ENCODE measurements at places on chromosomes 13 and 19.

DNA sequence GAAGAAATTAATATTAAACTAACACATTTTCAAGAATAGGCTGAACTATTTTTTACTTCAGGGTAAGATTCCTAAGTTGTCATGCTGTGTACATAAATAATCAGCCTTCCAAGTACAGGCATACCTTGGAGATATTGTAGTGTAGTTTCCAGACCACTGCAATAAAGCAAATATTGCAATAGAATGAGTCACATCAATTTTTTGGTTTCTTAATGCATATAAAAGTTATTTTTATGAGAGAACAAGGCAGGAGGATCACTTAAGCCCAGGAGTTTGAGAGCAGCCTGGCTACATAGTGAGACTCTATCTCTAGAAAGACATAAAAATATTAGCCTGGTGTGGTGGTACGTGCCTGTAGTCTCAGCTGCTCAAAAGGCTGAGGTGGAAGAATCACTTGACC, 511.5 kb downstream of the UQCRFS1 start:
- no peaks in the 10 kb centered on the region for H3K4me1 ChIP-seq
- DNase-seq: no peak
- no peaks in the 10 kb centered on the region for H3K36me3 ChIP-seq
- no peak overlapping the region for H3K27ac ChIP-seq
- no peaks in the 10 kb centered on the region for H3K27me3 ChIP-seq

DNA sequence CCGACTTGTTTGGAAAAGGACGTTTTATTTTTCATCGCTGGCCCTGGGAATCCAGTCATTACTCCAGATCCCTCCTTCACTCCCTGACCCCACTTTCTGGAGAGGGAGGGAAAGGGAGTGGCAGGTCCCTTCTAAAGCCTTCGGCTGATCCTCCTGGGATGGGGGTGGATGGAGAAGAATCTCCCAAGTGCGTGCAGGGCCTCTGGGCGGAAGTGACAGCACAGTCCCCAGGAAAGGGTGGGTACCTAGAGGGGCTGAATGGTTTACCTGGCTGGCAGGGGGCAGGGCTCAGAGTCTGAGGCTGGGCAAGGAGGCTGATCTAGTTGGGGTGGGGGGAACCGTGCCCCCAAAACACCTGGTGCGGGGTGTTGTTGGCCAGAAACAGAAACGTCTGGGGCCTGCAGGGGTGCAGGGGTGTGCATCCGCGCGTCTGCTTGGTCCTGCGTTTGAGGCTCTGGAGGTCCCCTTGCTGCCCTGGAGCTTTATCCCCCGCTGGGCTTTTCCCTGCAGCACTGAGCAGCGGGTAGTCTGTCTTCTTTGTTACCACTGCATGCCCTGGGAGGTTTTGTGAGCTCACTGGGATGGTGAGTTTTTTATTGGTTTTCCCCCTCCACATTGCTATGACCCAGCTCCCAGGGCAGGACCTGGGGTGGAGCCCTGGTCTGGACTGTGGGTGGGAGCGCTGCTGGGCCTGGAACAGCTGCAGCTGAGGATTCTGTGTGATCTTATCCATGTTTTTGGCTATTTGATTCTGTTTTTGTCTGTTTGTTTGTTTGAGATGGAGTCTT, 3.0 kb upstream of the ZNF628 start:
- H3K36me3 ChIP-seq: no peaks in the 10 kb centered on the region
- no peaks in the 10 kb centered on the region for H3K27me3 ChIP-seq
- peaks cover 45% of the 10 kb centered on the region for H3K4me1 ChIP-seq
- H3K27ac ChIP-seq: peak overlapping the region; percentile 72
- no peak overlapping the region for H3K4me3 ChIP-seq

- DNase-seq: no peak
- H3K27me3 ChIP-seq: no peaks in the 10 kb centered on the region
- no peak overlapping the region for H3K4me3 ChIP-seq
- H3K36me3 ChIP-seq: no peaks in the 10 kb centered on the region
- no peak overlapping the region for H3K27ac ChIP-seq
Observed at GRCh38 chr13:101492251-101492910, 39.9 kb downstream of the ITGBL1 start.

- no peaks in the 10 kb centered on the region for H3K36me3 ChIP-seq
Observed at GRCh38 chr19:13069415-13070359, 33.0 kb downstream of the LYL1 start.

DNA sequence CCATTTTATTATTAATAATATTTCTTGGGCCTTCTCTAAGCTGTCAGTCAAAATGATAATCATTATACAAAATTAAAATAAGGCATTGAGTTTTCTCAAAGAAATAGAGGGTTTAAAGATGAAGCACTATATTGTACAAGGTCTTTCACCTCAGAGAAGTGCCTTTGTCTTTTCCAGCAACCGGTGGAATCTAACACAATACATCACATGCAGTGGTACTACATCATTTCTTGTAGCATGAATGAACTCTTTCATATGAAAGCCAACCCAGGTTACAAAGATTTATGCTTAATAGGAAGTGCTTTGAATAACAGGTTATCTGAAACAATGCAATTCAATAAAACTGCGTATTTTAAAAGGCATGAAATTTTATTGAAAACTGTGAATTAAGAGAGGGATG, 1620.8 kb downstream of the PCDH9 start:
- no peaks in the 10 kb centered on the region for H3K4me1 ChIP-seq
- H3K36me3 ChIP-seq: no peaks in the 10 kb centered on the region
- DNase-seq: no peak
- no peak overlapping the region for H3K27ac ChIP-seq
- no peak overlapping the region for H3K4me3 ChIP-seq
- H3K27me3 ChIP-seq: no peaks in the 10 kb centered on the region

DNA sequence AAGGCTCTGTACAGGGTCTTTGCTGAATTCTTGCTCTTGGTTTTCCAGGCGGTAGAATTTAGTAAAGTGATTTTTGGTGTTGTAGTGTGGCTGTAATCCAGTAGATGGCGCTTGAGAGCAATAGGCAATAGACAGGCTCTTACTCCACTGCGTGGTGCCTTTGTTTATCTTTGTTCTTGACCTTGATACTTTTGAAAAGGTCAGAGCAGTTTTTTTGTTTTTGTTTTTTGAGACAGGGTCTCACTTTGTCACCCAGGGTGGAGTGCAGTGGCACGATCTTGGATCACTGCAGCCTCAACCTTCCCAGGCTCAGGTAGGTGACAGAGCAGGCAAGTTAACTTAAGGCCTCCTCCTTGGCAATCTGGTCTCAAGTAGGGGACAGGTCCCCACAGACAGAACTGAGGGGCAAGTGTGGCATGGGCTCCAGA, 12.2 kb upstream of the LILRA5 start:
- DNase-seq: peak; percentile 53
- no peaks in the 10 kb centered on the region for H3K36me3 ChIP-seq

DNA sequence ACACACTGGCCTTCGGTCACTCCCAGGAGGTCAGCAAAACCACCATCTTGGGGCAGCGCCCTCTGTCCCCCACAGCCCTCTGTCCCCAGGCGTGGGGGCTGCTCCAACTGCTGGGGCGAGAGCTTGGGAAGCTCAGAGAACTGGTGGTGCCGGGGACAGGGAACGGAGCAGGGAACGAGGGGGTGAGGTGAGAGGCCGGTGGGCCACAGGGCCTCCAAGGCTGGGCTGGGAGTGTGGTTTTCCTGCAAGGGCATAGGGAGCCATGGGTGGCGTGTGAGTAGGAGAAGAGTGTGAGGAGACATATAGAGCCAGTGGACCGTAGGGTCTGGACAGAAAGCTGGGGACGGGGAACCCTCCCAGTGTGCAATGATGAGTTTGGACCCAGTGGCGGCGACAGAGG, 34.1 kb downstream of the F2RL3 start:
- no peak for DNase-seq
- H3K27ac ChIP-seq: no peak overlapping the region
- no peaks in the 10 kb centered on the region for H3K4me1 ChIP-seq
- H3K36me3 ChIP-seq: no peaks in the 10 kb centered on the region

GRCh38 chr19:38894968-38895367, 4.5 kb downstream of the SIRT2 start:
- no peak for DNase-seq
- no peak overlapping the region for H3K27ac ChIP-seq
- H3K36me3 ChIP-seq: no peaks in the 10 kb centered on the region
- H3K27me3 ChIP-seq: no peaks in the 10 kb centered on the region
- peaks cover 10% of the 10 kb centered on the region for H3K4me1 ChIP-seq

- no peaks in the 10 kb centered on the region for H3K36me3 ChIP-seq
- H3K27ac ChIP-seq: no peak overlapping the region
- no peaks in the 10 kb centered on the region for H3K4me1 ChIP-seq
- H3K4me3 ChIP-seq: no peak overlapping the region
- no peak for DNase-seq
- no peaks in the 10 kb centered on the region for H3K27me3 ChIP-seq
Observed at GRCh38 chr13:97567510-97568243, 133.7 kb downstream of the RAP2A start.

DNA sequence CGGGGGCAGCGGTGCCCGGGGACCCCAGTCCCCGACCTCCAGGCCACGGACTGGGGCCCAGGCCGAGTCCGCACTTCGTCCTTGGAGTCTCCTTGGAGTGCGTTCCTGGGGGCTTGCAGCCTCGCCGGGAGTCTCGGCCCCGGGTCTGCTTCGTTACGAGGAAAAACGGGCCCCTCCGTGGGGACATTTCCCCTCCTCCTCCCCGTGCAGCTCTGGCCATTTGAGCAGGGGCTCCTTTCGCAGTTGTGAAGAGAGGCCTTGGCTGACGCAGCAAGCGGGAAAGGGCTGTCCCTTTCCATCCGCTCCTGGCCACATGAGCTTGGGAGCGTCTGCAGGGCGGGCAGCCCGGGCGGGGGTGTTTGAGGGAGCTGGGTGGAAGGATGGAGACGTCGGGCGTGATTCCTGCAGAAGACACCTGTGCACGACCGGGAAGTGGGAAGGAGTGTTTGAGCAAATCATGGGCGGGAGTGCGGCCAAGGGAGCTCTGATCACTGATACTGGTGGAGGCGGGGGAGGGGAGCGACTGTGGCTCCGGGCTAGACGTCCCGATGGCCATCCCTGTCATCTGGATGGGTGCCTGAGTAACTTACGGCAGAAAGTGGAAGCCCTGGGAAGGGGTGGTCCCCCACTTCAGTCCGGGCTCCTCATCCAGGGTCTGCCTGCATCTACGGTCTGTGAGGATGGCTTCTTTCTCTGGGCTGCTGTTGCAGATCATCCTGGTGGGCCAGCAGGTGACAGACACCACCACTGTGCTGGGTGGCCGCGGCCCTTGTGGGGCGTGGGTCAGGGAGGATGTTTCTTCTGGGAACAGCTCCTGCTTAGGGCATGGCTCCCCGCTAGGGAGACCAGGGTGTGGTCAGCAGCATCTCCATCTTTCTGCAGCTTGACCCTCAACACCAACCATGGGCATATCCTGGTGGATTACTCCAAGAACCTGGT, 736 bp downstream of the GPI start:
- H3K27ac ChIP-seq: peak overlapping the region; percentile 85
- peaks cover 19% of the 10 kb centered on the region for H3K36me3 ChIP-seq
- H3K27me3 ChIP-seq: no peaks in the 10 kb centered on the region
- peaks cover 12% of the 10 kb centered on the region for H3K4me1 ChIP-seq
- DNase-seq: no peak
- H3K4me3 ChIP-seq: peak overlapping the region; percentile 72

- peaks cover 20% of the 10 kb centered on the region for H3K4me1 ChIP-seq
- no peaks in the 10 kb centered on the region for H3K36me3 ChIP-seq
- no peak overlapping the region for H3K27ac ChIP-seq
- no peak for DNase-seq
Observed at GRCh38 chr19:54433697-54434096, 15.3 kb upstream of the LENG8 start.

DNA sequence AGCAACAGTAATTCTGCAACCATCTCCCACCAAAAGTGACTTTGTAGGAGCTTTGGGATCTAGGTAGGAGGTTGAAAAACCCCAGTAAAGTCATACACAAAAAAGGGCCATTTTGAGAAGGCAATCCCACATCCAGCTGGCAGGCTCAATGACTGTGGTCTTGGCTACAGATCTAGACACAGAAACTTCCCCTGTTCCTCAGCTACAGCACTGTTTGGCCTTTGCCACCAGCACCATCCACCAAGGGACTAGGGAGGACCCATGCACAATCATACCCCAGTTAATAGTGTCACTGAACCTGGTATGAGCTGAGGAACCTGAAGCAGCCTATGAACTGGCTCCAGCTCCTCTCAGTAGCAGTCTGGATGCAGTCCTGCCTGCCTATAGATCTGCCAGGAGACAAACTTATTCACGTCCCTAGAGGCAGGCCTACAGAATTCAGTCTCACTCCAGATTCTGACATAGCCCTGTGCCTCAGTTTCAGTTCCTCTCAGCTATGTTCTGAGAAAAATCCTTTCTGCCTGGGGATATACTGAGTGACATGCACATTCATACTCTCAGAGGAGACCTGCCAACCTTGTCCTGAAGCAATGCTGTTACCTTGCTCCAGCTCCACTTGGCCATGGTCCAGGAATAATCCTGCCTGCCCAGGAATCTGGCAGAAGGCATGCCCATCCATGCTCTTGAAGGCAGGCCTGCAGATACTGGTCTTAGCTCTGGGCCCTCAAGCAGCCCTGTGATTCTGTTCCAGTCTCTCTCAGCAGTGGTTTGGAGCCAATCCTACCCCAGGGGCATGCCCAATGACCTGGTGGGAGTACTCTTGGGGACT, 2048.3 kb upstream of the PCDH20 start:
- no peak overlapping the region for H3K27ac ChIP-seq
- no peak for DNase-seq
- no peaks in the 10 kb centered on the region for H3K36me3 ChIP-seq
- H3K27me3 ChIP-seq: no peaks in the 10 kb centered on the region
- no peak overlapping the region for H3K4me3 ChIP-seq

DNA sequence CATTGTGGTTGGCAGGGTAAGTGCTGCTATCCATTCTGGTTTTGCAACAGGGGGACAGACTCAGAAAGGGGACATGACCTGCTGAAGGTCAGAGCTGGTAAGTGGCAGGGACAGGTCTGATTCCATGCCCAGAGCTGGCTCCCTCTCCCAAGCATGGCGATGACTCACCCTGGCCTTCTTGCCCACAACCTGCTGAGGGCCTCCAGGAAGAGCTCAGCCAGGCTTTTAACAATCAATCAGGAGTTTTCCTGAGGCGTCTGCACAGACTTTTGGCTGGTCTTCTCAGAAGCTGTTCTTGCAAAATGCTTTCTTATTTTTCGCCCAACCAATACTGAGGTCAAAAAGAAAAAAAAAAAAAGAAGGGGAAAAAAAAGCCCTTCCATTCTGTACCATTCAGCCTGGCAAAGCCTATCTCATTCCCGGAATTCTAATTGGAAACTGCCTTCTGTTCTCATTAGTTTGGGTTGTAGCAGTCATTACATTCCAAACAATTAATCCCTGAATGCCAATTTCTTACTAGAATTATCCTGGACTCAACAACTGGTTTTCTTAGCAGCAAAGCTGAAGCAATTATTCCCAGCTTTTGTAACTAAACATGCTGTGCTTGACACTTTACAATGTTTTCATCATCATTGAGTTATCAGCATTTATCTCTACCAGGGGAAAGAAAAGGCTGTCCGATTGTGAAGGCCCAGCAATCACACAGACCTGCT, 17.7 kb downstream of the SIAH3 start:
- no peaks in the 10 kb centered on the region for H3K36me3 ChIP-seq
